Smooth muscle cell of bladder (primary cell): ENCODE measurements at places on chromosomes 5 and 9. TPM values are rescaled to one million over a fixed set of nuclear protein-coding genes. Genes with fewer than 3 reads are reported as not detected.

The PLAA gene
- total RNA-seq = 32.1 and 36.5 TPM in 2 replicates

The GPRIN1 gene
- total RNA-seq = 1.1 and 1.3 TPM in 2 replicates

The IFNA4 gene
- total RNA-seq = not detected in 2 replicates

The MOB3B gene
- 0.14 and 0.18 TPM in 2 replicates for total RNA-seq

The KIF12 gene
- total RNA-seq = not detected in 2 replicates

The ATOSB gene
- 11.4 and 13.2 TPM in 2 replicates for total RNA-seq

The DRD1 gene
- total RNA-seq = under 0.01 and 0.14 TPM in 2 replicates

The TRAF1 gene
- 2.3 TPM in 2 replicates for total RNA-seq

The TIMD4 gene
- total RNA-seq = not detected in 2 replicates

The TRIP13 gene
- total RNA-seq = 3.4 and 4.6 TPM in 2 replicates

The SLC38A9 gene
- 34.7 and 39.8 TPM in 2 replicates for total RNA-seq

The CEL gene
- 0.14 and 0.18 TPM in 2 replicates for total RNA-seq

The SLC36A1 gene
- total RNA-seq = 4.3 TPM in 2 replicates

The SLC25A2 gene
- 0.14 and 0.18 TPM in 2 replicates for total RNA-seq

The GIN1 gene
- total RNA-seq = 5.5 and 6.5 TPM in 2 replicates

The CCL27 gene
- total RNA-seq = not detected in 2 replicates

The PTAR1 gene
- 63.8 and 69.8 TPM in 2 replicates for total RNA-seq

The KCNV2 gene
- total RNA-seq = not detected in 2 replicates
